ENCODE measurements at places on chromosomes 3 and 15. TPM values are rescaled to one million over a fixed set of nuclear protein-coding genes. Genes with fewer than 3 reads are reported as not detected.

LRTM1 gene
- total RNA-seq, result not detected

DNA sequence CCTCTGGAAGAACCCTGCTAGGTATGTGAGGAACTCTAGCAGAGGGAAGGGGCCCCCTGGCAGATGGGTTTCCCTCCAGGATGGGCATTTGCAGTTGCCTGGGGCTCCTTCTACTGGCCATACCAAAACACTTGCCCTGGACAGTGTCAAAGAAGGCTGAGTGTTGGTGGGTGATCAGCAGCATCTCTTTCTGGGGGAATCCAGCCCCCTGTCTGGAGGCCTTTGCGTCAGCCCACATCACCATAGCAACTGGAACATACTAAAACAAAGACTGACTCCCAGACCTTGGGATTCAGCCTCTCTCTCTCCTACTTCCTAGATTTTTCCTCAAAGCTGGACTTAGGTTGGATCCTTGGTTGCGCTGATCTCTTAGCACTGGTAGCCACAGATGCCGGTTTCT lies 8.1 kb downstream of the CEMIP start:
- no peak for DNase-seq

GRCh38 chr15:38688761-38689160 lies 124.1 kb upstream of the RASGRP1 start:
- no peak for DNase-seq

CGNL1 gene
- 121 TPM for total RNA-seq

All from G401 (cell line).